ENCODE measurements at places on chromosomes 3 and 15. TPM values are rescaled to one million over a fixed set of nuclear protein-coding genes. Genes with fewer than 3 reads are reported as not detected.

DNA sequence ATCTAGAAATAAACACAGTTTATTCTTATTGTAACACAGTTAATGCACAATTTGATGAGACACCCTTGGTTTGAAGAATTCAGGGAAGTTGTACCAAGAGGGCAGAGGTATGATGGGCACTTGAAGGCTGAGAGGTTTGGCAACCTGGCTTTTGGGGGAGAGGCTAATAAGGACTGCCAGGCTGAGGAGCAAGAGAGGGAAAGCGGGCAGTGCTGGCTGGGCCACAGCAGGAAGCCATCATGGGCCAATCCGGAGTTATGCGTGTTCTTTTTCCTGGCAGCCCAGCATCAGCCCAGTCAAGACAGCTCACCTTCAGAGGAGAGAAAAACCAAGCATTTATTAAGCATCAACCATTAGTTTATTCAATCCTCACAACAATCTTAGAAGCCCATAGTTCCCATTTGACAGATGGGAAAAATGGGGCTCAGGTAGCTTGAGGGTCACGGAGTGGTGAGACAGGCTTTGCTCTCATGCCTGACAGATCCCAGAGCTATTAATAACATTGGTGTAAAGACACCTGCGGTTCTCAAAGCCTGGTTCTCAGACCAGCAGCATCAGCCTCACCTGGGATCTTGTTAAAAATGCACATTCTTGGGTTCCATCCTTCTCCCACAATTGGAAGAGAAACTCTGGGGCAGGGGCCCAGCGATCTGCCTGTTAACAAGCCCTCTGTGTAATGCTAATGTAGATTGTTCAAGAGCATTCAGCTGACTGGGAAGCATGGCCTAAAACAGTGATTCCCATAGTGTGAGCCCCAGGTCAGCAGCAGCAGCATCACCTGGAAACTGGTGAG lies 183.7 kb downstream of the NTRK3 start:
- DNase-seq = no peak

DNA sequence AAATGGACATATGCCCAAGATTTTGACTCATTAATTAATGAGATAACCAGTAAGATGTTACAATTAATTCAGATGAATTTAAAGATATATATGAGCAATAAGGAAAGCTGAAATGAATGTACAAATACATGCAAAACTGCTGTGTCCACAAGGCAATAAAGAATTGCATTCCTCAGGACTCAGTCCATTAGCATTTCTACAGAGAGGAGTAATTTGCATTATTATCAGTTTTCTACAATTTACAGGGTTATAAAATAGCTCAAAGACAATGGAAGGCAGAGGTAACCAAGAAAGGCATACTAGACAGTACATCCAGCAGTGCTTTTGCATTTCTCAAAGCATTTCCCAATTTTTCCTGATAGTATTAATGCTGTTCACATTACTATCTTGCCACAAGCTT lies 377.1 kb upstream of the GOLIM4 start:
- no peak for DNase-seq

Gene LCMT2
- 12.2 TPM for total RNA-seq

DNA sequence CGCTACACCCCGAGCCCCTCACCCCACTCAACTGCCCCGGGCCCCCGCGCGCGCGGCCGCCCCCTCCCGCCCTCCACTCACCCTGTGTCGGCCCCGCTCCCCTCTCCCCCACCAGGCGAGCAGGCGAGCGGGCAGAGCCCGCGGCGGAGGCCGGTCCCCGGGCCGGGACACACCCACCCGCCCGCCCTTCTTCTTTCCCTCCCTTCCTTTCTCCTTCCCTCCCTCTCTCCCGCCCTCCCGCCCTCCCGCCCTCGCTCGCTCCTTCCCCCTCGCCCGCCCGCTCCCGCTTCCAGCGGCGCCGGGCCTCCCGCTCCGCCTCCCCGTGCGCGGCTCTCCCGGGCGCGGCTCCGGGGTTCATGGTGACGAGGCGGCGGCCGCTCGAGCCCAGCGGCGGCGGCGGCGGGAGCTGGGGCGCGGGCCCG lies at the start of gene CTDSPL:
Gene CTDSPL, plus strand, starts transcription at position 261 of the 422 bp plus-strand sequence. CDS start 320 bp downstream, outside the sequence.
- DNase-seq = peak; percentile 44

Gene GABRA5
- 8.3 TPM for total RNA-seq

DNA sequence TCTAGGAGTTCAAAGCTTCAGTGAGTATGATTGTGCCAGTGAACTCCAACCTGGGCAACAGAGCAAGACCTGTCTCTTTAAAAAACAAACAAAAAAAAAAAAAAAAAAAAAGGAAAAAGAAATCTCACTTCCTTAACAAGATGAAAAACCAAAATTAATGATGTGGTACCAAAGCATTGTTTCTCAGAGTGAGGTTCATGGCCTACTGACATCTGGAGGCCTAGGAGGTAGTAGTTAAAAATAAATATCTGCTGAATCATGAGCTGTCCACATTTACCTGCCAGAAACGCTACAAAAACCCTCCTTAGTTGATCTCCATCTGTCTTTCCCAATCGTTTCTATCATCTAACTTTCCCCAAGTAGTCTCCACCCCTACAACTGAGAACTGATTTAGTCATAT lies 51.2 kb downstream of the EPHA6 start:
- no peak for DNase-seq

DNA sequence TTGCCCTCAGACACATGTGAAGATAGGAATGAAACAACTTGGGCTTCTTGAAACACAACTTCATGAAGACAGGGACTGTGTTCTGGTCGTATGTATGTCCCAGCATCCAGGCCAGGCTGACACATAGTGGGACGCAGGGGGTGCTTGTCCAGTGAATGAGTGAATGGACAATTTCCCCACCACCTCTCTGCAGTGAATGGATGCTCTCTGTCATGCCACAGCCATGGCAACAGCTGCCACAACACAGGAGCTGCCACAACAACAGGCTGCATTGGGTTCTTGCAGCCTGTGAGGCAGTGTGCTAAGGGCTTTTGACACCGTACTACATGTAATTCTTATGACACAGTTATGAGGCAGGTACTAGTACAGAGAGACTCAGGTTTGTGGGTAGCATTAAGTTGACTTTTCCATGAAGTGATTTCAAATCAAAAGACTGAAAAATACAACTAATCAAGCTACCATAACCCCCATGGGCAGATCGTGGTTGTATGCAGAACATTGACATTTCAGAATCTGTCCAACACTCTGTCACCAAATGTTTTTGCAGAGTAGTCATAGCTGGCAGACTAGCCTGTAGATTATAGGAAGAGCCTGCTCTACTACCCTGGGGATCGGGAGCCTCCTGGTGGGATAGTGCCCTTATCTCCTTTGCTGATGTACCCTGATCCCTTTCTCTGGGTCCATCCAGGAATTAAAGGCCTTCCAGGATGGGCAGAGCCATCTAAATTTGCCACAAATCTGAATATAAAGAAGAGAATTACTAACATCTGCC lies 40.8 kb downstream of the CLSTN2 start:
- no peak for DNase-seq

GRCh38 chr15:40927873-40928806 lies 1.0 kb upstream of the DLL4 start:
- no peak for DNase-seq

Data from IMR-90 (cell line).